ENCODE measurements at places on chromosomes 3 and 15.

DNA sequence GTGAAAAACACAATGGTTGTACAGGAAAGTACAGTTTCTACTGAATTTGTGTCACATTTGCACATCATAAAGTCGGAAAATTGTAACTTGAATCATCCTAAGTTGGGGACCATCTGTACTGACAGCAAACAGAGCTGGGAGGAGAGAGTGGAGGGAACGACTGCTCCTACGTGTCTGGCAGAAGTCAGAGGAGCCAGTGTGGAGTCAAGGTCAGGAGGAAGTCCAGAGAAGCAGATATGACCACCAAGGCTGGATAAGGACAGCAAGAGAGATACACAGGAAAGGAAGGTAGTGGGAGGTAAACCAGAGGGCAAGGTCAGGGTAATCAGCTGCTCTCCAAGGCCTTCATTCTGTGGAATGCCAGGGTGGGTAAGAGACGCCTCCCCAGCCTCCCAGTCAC is 2.7 kb upstream of the CILP start:
- no peak for DNase-seq

DNA sequence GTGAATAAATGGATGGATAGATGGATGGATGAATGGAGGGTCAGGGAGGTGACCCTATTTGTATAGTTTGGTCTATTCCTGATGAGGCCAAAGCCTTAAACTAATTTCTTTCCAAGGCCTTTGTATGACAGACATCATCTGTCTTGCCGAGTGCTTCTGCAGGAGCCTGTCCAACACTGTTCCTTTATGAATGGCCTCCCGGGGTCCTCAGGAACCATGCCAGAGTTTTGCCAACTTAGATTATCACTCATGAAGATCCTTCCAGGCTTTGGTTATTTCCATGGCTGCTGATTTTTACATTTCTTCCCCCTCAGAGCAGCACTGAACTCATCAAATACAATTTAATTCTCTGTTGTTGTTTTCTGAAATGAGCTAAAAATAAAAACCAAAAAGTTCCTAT is 133.0 kb upstream of the SOX2 start:
- DNase-seq: no peak

- no peak for DNase-seq
Observed at GRCh38 chr15:99717161-99718009, 15.9 kb downstream of the LYSMD4 start.

GRCh38 chr3:156847752-156848448 is 21.7 kb downstream of the LEKR1 start:
- DNase-seq: no peak

- DNase-seq: peak; percentile 70
Observed at GRCh38 chr3:37855363-37855970, 6.2 kb upstream of the CTDSPL start.

GRCh38 chr15:26098801-26099200 is 235.7 kb upstream of the ATP10A start:
- no peak for DNase-seq

- DNase-seq: no peak
Observed at GRCh38 chr3:73768524-73769308, 144.0 kb upstream of the PDZRN3 start.

GRCh38 chr15:66830358-66830757 is 128.3 kb downstream of the SMAD6 start:
- no peak for DNase-seq

DNA sequence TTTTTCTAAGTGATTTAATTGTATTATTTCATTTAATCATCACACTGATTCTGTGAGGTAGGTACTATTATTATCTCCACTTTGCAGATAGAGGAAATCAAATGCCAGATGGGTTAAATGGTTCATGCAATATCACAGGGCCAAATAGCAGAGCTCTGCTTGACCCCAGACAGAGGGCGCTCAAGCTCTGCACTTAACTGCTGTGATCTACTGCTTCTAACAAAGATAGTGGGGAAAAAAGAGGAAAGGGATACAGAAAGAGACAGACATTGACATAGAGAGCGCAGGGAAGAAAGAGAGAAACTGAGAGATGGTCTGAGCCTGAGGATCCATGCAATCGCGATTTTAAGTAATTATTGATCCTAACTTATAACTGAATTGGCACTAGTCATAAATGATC is 279.1 kb upstream of the THRB start:
- DNase-seq: peak; percentile 18

Data from AML-193 (cell line).